NCI-H2227 treated with DMSO at 0.1 percent for 48 hours (cell line): ENCODE measurements at places on chromosomes 11 and 22.
A peak's percentile ranks its signal among the peaks of the same experiment; 100 is the strongest.

- DNase-seq, result peak; percentile 49
These were observed 14.4 kb upstream of the LRP5 start for GRCh38 chr11:68297812-68298658.

DNA sequence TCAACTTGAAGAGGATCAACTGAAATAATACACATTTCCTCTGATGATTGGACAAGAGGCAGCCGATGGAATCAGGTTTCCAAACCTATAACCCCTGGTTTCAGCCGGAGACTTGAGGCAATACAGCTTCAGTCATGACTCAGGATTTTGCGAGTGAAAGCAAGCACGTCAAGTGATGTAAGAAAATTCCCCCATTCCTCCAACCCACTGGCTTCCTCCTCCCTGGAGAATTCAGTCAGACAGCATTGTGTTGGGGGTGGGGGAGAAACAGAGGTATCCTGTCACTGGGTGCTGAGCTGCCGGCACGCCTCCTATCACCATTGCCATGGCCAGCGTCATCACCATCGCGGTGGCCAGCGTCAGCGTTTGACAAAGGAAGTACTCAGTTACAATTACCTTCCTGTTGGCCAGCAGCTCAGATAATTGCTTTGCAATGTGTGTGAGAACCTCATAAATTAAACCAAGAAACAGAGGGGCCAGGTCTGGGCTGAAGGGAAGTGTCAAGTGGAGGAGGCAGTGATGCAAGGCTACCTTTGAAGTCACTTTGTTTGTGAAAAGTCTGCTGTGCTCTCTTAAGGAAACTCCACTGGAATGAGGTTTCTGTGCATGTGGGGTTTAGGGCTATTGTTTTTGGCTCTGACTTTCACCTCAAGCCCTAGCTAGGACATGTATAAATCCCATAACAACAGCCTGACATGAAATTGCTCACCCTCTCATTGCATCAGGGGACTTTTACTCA, 50.2 kb downstream of the LIF start:
- DNase-seq, result peak; percentile 51

- DNase-seq, result no peak
These were observed 2.6 kb downstream of the SAMM50 start for GRCh38 chr22:43957871-43958270.

- DNase-seq, result no peak
These were observed 33.8 kb upstream of the LRRC32 start for GRCh38 chr11:76704171-76704948.

GRCh38 chr11:60469723-60470122, 14.1 kb downstream of the MS4A1 start:
- no peak for DNase-seq
